ENCODE measurements at places on chromosomes 7 and 10.

- DNase-seq = no peak
Measured at GRCh38 chr7:18016547-18017444, 10.8 kb downstream of the PRPS1L1 start.

GRCh38 chr7:43590862-43591557 lies 8.1 kb downstream of the STK17A start:
- DNase-seq = no peak

DNA sequence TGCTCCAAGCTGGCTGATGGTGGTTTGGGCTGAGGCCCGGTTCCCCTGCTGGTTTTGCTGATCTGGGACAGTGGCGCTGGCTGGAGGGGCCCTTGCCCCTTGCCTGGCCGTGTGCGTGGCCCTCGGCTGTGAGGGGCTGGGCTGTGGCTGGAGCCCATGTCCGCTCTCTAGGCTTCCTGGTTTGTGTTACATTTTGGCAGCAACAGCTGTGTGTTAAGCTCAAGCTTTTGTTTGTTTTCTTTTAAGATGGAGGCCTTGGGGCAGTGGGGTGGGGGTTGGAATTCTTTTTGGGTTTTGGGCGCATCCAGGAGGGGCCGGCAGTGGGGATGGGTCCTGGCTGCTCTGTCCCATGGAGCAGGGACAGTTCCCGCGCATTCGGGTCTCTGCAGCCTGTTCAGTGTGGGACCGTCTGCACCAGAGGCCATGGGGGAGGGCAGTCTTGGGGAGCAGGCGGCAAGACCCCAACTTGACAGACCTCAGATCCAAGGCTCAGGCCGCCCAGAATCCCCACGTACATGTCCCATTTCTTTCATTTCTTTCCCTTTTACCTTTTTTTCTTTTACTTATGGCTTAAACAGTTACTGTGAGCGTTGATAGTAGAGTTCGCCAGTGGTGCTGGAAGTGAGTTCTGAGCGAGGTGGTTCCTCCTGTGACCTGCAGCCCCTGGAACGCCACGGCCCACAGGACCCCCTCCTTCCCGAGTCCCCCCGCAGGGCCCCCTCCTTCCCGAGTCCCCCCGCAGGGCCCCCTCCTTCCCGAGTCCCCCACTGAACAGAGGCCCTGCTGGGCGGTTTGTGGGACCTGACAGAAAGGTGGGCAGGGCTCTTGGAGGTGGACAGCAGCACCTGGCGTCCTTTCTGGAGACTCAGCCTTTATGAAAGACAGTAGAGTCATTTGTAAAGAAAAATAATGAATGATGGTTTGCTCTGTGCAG lies 75.3 kb downstream of the INPP5A start:
- no peak for DNase-seq

GRCh38 chr10:19097151-19097550 lies 48.5 kb downstream of the MALRD1 start:
- no peak for DNase-seq

- DNase-seq = no peak
Measured at GRCh38 chr7:30795161-30795948, 24.1 kb downstream of the MINDY4 start.

GRCh38 chr10:12340371-12340770 lies 9.0 kb upstream of the CAMK1D start:
- no peak for DNase-seq

DNA sequence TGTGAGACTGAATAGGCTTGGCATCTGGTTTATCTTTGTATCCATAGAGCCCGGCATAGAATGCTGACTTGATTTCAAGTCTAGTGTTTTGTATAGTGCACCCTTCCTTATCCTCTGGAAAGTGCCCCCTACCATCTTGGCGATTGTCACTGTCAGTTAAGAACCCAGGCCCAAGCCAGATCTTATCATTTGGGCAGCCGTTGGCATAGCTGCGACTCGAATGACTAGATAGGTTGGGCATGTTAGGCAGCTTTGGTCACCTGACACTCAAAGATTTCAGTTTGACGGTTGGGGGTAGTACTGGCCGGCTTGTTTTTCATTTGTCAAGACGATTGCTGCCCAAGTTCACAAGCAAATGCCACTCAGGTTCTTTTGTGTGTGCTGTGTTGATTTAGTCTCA lies 6.6 kb downstream of the NIPSNAP2 start:
- DNase-seq = peak; percentile 11

DNA sequence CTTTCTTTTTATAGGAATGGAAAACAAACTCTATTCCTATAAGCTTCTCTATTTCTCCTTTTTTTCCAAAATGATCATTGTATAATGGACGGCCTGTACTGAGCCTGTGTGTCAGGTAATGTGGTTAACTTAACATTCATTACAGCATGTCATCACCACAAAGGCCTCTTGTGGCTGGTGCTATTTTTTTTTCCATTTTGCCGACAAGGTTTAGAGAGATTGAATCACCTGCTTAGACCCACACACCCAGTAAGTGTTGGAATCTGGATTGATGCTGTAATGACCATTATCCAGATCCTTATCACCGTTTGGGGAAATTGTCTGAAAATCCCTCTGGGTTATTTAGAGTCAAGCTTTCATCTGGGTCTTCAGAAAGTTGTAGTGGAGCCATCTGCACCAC lies 18.5 kb downstream of the AKR1B15 start:
- no peak for DNase-seq

DNA sequence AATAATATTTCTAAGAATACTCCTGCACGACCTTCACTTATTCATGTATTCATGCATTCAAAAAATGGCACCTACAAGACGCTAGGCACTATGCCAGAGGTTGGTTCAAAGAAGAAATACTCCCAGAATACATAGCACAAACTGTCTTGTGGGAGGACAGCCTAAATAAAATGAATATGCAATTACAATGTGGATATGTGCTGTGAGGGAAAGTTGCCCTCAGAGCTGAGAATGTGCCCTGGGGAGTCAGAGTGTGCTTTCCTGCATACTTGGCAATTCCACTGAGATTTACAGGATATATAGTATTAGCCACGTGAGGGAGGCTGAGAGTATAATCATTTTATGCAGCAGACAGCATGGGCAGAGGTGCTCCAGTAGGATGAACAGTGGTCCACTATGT lies 872.9 kb downstream of the GRID1 start:
- DNase-seq = no peak

- DNase-seq = no peak
Measured at GRCh38 chr10:104076743-104077160, 8.9 kb downstream of the COL17A1 start.

Data from SHP77 (cell line).